T-helper 9 cell (primary cell): ENCODE measurements at places on chromosomes 3 and 15.

- no peak for DNase-seq
Measured at GRCh38 chr3:36319680-36320079, 60.6 kb upstream of the STAC start.

DNA sequence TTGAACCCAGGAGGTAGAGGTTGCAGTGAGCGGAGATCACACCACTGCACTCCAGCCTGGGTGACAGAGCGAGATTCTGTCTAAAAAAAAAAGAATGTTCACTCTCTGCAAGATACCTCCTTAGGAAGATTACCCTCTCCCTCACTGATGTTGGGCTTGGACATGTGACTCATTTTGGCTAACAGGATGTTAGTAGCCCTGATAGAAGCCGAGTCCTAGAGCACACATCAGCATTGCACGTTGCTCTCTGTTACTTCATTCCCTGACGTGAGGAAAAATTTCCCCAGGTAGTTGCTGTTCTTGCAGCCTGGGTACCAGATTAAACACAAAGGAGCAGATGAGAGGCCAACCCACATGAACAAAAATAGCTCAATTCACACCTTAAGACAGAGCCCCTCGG lies 78.1 kb upstream of the PRICKLE2 start:
- no peak for DNase-seq

DNA sequence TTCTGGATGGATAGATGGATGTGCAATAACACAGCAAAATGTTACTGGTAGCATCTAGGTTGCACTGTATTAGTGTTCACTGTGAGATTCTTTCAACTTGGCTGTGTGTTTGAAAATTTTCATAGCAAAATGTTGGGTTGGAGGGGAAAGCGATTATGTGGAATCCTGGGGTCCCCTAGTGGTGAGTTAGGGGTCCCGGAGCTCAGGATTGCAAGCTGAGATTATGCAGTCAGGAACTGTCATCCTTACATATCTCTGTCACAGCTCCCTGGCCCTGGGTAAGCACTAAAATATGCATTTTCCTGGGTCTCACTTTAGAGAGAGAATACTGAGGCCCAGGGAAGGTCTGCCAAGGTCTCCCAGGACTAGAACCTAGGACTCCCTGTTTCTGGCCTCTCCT lies 77.2 kb downstream of the CEMIP start:
- DNase-seq, result no peak

- no peak for DNase-seq
Measured at GRCh38 chr3:47016934-47017435, 37.5 kb downstream of the NBEAL2 start.

DNA sequence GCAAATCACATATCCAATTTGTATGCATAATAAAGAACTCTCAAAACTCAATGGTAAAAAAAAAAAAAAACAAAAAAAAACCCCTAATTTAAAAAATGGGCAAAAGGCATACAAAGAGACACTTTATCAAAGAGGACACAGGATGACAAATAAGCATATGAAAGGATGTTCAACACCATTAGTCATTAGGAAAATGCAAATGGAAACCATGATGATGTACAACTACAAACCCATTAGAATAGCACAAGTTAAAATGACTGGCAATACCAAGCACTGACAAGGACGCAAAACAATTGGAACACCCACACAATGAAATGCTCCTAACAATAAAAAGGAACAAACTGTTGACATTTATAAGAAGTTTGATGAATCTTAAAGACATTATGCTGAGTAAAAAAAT lies 63.4 kb upstream of the ADAMTS17 start:
- no peak for DNase-seq

- no peak for DNase-seq
Measured at GRCh38 chr3:152213203-152213602, 55.5 kb upstream of the MBNL1 start.

DNA sequence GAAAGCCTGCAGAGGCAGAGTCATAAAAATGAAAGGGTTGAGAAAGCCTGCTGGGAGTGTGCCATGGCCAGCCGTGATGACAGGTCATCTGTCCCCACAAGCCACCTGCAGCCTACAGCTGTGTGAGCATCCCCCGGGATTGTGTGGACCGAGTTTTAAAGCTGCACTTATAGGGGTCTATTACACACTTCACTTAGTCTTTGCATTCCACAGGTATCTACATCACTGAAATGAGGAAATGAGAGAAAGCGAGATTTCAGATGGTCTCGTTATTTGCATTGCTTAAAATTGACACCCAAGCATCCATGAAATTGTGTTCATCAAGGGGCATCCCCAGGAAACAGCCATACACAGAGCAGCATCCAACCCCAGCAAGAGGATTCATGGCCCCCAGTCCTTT lies 137.6 kb upstream of the TRIM42 start:
- no peak for DNase-seq

- no peak for DNase-seq
Measured at GRCh38 chr3:117479095-117479494, 769.5 kb downstream of the TUSC7 start.

- DNase-seq, result no peak
Measured at GRCh38 chr3:9976721-9977709, 9.6 kb downstream of the EMC3 start.

GRCh38 chr3:127074900-127075360 lies 92.0 kb downstream of the PLXNA1 start:
- DNase-seq, result no peak
